ENCODE measurements at places on chromosomes 5 and 9.

DNA sequence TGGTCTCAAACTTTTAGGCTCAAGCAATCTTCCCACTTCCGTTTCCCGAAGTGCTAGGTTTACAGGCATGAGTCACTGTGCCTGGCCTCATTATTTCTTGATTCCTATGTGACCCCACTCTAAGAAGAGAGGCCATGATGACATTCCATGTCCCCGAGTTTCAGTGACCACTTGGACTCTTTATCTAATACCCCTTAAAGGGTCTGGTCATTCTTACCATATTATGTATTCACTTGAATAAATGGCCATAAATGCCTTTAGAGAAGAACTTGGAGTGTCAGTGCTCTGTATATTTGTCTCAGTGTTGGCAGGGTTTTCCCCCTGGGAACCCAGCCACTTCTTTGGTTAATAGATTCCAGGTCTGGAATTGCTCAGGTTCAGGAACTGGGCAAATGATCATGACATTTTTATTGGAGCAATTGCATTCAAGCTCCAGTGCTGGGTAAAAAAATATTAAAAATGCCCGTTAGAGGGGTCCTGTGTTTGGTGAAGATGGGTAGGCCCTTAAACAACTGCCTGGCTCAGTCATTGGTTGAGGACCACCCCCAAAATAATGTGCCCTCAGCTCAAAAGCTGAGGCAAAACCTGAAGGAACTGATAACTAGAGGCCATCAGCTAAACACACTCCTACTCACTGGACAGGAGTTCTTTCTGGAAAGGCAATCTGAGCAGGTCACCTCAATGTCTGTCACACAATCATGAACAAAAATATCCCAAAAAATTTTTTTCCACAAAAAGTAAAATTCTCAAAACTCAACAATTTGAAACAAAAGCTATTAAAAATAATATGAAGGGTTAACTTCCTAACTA, 186.6 kb upstream of the ZNF608 start:
- no peak for DNase-seq

DNA sequence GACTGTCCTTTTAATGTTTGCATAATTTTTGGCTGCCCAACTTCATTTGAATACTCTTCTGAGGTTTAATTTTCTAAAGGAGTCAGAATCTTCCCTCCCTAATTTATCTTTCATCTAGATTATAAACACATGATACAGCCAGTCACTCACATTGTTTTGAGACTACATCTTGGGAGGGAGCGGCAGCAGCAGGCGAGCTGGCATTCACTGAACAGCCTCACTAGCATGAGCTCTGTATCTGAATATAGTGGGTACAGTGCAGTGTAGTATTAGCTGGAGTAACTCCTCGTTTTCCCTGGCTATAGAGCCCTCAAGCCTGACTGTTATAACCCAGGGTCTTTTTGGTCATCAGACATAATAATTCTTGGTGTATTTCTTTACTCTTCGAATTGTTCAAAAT, 969.2 kb upstream of the COX7C start:
- no peak for DNase-seq

GRCh38 chr9:29981013-29981412, 2403.4 kb upstream of the ACO1 start:
- no peak for DNase-seq

- DNase-seq = no peak
These were observed 1224.0 kb upstream of the CDH18 start for GRCh38 chr5:21212026-21212425.

- DNase-seq = no peak
These were observed 227.0 kb downstream of the FSTL4 start for GRCh38 chr5:133385346-133385745.

GRCh38 chr9:136705564-136705963, 6.8 kb upstream of the DIPK1B start:
- no peak for DNase-seq

- DNase-seq = no peak
These were observed 77.1 kb upstream of the GOLM1 start for GRCh38 chr9:86176468-86176867.

DNA sequence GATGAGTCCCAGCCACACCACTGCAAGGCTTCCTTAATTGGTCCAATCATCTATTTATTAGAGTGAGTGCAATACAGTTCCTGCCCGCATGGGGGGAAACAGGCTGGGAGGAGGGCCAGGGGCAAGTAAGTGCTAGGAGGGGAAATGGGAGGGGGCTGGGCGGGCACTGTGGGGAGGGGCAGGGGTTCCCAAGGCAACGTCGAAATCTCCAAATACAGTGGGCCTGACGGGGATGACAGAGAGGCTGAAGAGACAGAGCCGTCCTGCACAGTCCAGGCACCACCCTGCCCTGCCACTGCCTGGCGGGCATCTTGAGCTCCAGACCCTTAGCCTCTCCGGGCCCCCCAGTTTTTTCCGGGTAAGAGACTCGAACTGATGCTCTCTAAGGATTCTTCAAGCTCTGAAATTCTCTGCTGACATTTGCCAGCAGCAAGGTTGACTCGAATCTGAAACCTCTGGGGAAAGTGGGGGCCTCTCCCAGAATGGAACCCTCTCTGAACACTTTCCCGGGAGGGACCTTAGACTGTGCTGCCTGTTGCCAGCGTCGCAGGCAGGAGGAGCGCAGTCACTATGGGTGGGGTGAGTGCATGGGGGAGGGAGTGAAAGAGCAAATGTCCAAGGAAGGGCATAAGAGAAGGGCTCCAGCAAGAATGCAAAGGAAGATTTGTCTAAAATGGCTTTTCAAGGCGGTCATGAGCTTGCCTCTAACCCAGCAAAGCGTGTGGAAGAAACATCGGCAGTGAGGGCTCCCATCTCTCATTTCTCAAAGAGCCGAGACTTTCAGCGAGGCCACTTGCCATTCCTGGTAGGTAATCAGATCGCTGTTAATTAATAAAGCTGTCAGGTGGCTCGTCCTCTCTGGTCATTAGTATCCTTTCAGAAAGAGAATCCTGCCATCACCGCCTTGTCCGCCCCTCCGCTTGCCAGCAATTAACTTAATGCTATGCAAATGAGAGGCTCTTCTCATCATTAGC, 99.0 kb downstream of the GTF3C4 start:
- DNase-seq = peak; percentile 31

GRCh38 chr9:108813951-108814601, 41.7 kb downstream of the ACTL7B start:
- DNase-seq = no peak

DNA sequence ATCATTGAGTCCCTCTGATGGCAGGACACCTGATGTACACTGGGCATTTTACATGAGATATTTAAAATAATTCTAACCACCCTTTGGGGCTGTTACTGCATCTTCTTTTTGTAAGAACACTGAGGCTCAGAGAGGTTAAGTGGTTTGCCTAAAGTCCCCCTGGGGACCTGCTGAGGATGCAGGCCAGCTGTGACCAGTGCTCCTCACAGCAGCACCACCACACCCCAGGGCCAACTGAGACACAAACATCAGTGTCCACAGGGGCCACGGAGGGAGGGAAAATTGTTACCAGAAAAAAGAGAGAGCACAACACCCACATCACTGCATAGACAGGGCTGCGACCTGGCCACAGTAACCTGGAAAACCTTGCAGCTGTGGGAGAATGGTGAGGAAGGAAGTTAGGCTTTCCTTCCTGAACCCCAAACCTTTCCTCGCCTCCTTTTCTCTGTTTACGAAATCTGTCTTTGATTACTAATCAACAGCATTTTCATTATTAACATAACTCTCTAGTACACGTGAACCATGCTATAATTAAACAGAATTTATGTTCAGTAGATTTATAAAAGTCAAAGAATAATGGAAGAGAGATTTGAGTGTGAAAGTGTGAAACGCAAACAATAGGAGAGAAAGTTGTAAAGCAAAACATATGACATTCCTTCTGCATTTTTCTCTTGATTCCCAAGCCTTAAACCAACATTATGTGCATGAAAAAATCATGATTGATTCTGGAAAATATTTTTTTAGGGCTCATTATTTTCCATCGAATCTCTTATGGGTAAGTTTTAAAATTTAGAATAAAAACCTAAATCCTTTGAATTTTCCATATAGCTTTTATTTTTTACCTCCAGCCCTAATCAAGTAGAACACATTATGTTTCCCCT, 228.1 kb upstream of the DAPK1 start:
- no peak for DNase-seq

DNA sequence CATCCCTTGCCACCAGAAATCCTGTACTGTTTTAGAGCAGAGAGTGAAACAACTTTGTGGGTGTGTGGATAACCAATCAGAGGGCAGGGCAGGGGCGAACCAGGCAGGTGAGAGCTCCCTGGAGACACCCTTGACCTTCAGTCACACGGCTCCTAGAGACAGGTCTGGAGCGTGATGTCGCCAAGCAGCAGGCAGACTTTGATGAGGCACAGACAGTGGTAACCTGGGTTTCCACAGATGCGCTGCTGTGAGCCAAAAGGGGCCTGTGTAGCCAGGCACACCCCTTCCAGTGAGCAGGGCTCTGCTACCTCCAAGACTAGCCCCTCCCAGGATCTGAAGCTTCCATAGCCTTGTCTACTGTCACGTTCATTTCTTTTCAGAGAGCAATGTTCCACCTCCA, 317.8 kb upstream of the ADCY2 start:
- DNase-seq = no peak

GRCh38 chr9:2298217-2298616, 283.1 kb downstream of the SMARCA2 start:
- no peak for DNase-seq

- no peak for DNase-seq
These were observed 249.8 kb downstream of the KIF4B start for GRCh38 chr5:155263381-155263780.

DNA sequence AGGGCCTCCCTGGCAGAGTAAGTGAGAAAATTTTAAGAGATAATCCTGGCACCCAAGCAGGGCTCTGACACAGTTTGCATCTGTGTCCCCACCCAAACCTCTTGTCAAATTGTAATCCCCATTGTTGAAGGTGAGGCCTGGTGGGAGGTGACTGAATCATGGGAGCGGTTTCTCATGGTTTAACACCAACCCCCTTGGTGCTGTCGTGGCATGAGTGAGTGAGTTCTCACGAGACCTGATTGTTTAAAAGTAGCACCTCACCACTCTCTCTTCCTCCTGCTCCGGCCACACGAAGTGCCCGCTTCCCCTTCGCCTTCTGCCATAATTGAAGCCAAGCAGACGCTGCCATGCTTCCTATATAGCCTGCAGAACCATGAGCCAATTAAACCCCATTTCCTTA, 80.1 kb downstream of the FBXW11 start:
- no peak for DNase-seq

DNA sequence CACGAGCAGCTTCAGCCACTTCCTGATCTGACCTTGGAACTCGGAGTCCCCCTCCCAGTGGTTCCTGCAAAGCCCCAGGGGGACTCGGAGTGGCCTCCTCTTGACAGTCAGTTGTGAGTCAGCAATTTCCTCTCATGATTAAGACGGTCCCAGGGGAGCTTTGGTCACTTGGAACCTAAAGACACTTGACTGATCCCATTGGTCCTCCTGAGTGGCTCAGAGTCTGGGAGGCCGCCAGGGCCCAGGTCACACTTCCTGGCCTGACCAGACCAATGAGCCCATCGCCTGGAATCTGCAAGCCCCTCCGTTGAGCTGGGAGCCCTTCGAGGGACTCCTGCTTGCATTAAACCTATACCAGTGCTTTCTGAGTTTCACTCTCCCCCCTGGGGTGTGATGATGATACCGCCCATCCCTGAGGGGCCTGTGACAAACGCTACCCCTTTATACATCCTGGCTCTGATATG, 29.1 kb downstream of the TSPAN17 start:
- DNase-seq = no peak

GRCh38 chr9:77417566-77417965, 230.6 kb downstream of the GNA14 start:
- no peak for DNase-seq

GRCh38 chr5:75653521-75653920, 42.3 kb downstream of the ANKDD1B start:
- DNase-seq = no peak

GRCh38 chr5:38724301-38725030, 121.3 kb upstream of the OSMR start:
- DNase-seq = no peak

- DNase-seq = no peak
These were observed 2.6 kb downstream of the ANXA1 start for GRCh38 chr9:73154271-73154670.

DNA sequence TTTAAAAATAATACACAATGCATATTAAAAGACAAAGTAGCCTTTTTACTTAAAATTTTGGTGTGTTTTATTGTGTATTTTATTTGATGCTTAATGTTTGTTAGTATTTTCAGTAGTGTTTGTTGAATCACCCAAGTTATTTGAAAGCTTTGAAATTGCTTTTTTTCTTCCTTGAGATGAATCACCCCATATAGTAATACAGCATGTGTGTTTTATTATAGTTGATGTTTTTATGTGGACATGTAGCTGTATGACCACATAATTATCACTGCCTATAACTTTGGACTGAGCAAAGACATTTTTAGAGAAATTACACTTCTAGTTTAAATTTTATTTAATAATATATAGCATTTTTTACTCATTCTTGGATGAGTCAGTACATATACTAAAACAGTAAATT, 18.0 kb downstream of the FAM174A start:
- no peak for DNase-seq

GRCh38 chr5:102865510-102866236, 110.6 kb downstream of the PAM start:
- DNase-seq = peak; percentile 10

DNA sequence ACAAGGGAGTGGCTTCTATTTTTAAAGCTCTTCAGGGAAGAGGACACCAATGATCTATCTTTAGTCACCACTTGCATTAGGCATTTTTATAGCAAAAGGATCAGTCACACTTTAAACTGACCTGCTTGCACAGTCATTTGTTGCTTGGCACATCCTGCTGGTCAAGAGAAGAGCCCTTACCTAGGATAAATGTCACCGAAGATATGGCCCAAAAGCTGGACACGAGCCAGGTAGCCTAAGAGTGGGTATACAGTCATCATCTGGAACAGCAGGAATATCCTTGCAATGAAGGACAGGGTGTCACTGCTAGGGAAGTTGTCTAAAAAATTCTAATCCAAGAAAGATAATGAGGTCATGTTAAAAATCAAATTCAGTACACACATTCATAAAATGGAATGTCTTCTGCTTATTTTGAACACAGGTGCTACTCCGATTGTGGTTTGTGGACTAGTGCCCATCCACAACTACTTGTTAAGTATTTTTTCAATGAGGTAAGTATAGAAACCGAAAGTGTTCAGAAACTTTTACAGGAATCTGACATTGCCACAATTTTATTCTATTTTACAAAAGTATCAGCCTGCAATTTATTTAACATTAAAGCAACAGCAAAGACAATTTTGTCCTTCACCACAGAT, 78.4 kb downstream of the SLC38A9 start:
- no peak for DNase-seq

GRCh38 chr9:91421128-91421765, 2.4 kb downstream of the NFIL3 start:
- no peak for DNase-seq

GRCh38 chr9:117290306-117290840, 124.5 kb downstream of the ASTN2 start:
- no peak for DNase-seq

GRCh38 chr5:128644863-128645262, 106.8 kb upstream of the FBN2 start:
- DNase-seq = no peak
